Astrocyte of the spinal cord (primary cell): ENCODE measurements at places on chromosomes 5 and 9.

DNA sequence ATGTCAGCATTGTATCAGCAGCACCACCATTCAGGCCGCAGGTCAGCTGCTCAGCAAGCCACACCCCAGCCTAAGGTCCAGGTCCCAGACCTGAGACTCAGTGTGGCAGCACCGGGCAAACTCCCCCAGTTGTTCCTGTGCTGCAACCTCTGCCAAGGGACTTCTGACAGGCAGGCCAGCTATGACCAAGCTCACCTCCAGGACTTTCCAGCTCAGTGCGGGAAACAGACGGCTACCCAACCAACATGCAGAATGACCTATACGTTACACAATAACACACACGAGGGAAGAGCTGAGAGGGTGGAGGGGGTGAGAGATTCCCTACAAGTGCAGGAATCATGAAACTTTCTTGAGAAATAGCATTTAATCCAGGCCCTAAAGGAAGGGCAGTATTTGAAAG lies 143.7 kb downstream of the FSTL4 start:
- DNase-seq: no peak

DNA sequence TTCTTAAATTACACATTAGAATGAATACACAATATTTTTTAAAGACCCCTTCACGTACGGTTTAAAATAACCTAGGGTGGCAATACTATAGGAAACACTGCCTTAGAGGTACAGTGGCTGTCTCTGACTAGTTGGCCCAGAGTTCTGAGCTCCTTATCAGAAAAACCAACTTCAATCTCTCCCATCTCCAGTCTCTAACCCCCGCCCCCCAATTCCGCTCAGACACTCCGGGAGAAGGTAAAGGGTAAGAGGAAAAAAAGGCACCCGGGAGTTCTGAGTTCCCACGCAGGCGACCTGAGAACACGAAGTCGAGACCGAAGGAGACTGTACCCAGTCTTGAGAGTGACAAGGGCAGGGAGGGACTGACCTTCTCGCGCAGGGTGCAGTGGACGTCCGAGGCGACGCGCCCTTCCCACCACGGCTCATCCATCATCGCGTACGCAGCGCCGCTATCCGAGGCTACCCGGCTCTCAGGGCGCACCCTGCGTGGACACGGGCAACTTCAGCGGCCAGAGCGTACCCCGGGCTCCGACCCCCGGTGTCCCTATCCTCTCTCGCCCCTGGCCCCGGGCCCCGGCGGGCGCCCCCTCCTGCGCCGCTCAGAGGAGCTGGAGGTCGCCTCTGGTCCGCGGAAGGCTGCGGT lies 752 bp downstream of the CCNJL start:
- DNase-seq: peak; percentile 10

- peak; percentile 40 for DNase-seq
Observed at GRCh38 chr5:55638455-55638854, 73.7 kb downstream of the SLC38A9 start.

DNA sequence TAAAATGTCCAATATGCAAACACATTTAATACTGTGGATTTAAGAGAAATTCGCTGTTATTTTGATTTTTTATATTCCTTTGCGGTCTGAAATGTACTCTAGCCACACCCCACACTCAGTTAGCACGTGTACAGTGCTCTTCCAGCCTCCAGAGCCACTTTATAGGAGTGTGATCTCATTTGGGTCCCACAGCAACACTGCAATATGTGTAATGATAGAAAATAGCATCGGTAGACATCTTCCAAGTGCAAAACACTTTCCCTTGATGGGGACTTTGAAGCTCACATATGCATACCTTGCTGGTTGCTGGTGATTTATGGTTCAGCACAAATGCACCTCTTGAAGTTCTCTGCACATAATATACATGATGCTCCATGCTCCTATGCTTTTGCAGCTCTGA lies 148.3 kb downstream of the GAS1 start:
- no peak for DNase-seq

DNA sequence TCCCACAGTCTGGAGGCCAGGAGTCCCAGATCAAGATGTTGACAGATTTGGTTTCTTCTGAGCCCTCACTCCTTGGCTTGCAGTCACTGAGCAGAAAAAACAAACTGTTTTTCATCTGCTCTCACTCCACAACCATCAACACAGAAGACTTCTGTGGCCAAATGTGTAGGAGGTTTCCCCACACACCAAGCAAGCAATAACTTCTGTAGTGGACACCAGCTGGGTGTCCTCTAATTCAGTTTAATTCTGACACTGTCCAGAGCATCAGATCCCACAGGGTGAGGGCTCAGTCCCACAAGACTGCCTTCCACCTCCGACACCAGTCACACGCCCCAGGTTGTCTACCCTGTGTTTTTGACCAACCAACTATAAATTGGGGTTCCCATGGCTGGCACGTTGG lies 209.9 kb downstream of the AOPEP start:
- DNase-seq: no peak

DNA sequence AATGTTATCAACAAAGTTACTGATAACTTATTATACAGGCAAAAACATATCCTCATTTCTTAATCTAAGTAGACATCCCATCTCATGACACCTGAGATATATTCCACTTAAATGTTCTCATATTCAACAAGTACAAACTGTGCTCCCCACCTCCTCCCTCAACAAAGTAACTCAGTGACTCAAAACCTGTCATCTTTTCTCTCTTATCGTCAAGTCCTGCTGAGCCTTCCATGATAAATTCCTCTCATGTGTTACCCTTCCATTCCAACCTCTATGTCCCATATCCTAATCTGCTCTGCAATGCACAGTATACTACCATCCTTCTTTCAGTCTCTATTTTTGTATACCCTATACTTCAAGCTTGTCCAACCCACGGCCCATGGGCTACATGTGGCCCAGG lies 13.6 kb downstream of the RNF145 start:
- no peak for DNase-seq

GRCh38 chr9:130714586-130715110 lies 21.1 kb downstream of the EXOSC2 start:
- DNase-seq: no peak

- no peak for DNase-seq
Observed at GRCh38 chr9:99015890-99016289, 72.2 kb downstream of the COL15A1 start.

DNA sequence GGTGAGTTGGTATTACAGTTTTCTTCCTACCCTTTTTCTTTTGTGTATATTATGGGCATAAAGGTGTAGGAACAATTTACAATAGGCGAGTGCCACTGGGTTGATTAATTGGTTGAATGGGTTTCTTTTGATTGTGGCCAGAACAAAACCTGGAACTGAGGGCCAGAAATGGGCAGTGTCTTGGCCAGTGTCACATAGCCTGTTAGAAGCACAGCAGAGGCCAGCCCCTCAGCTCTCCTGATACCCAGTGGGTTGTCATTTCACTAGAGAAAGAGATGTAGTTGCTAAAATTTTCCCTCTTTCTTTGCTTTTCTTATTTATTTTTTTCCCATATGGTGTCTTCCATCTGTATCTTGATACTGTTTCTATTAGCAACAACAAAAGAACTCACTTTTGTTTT lies 38.8 kb upstream of the SEMA6A start:
- DNase-seq: no peak

DNA sequence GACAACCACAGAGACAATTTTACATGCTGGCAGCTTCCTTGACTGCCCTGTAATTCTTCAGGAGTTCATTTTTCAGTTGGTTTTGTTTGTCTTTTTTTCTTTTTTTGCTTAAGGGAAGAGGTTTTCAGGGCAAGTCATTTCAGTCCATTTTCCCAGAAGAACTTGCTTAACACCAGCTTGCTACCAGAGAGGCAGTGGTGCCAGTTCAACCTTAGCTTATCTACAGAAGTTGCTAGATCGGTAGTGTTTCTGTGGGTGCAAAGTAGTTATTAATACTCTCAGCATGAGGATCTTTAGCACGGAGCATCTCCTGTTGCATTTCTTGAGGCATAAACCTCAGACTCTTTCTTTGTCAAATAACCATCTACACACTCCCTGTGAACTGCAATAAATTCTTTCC lies 1.1 kb downstream of the SPEF2 start:
- DNase-seq: no peak

DNA sequence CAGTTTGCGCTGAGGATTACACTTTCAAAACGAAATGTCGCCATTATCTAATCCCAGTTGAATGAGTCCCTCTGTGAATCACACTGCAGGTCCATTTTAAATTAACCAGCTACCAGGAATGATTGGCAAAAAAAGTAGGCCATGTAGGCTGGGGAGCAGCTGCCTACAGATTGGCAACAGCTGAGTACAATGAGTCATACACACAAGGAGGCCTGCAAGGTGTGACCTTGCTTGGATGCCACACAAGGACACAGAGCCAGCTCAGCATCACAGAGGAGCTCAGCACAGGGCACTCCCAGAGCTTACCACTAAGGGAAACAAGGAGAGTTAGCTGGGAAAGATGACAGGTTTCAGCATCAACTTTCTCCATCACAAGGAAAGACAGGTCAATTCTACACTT lies 12.9 kb downstream of the HAVCR1 start:
- no peak for DNase-seq
